Endothelial cell (in vitro differentiated cells): ENCODE measurements at places on chromosomes 1 and 21. TPM values are rescaled to one million over a fixed set of nuclear protein-coding genes. Genes with fewer than 3 reads are reported as not detected.

GRCh38 chr1:6646499-6647148 is 22.0 kb downstream of the THAP3 start:
- peaks cover 5% of the 10 kb centered on the region for H3K27me3 ChIP-seq
- no peaks in the 10 kb centered on the region for H3K4me1 ChIP-seq
- DNase-seq: peak; percentile 12
- no peak overlapping the region for H3K27ac ChIP-seq

GRCh38 chr1:68828013-68828412 is 331.1 kb upstream of the DEPDC1 start:
- H3K4me1 ChIP-seq: no peaks in the 10 kb centered on the region
- peaks cover 6% of the 10 kb centered on the region for H3K36me3 ChIP-seq
- H3K4me3 ChIP-seq: no peak overlapping the region
- no peak for DNase-seq
- no peak overlapping the region for H3K27ac ChIP-seq

GRCh38 chr1:211524521-211524920 is 32.6 kb upstream of the RD3 start:
- peaks cover 8% of the 10 kb centered on the region for H3K27me3 ChIP-seq
- DNase-seq: no peak
- H3K4me1 ChIP-seq: peaks cover 28% of the 10 kb centered on the region
- H3K4me3 ChIP-seq: no peak overlapping the region
- no peak overlapping the region for H3K27ac ChIP-seq
- H3K36me3 ChIP-seq: no peaks in the 10 kb centered on the region

GRCh38 chr1:241012708-241013340 is 344.2 kb downstream of the RGS7 start:
- DNase-seq: no peak
- H3K27me3 ChIP-seq: no peaks in the 10 kb centered on the region
- H3K36me3 ChIP-seq: no peaks in the 10 kb centered on the region
- H3K27ac ChIP-seq: no peak overlapping the region
- no peak overlapping the region for H3K4me3 ChIP-seq
- no peaks in the 10 kb centered on the region for H3K4me1 ChIP-seq

GRCh38 chr1:161200992-161201835 is 953 bp upstream of the NDUFS2 start:
- H3K27me3 ChIP-seq: peaks cover 7% of the 10 kb centered on the region
- H3K4me1 ChIP-seq: peaks cover 71% of the 10 kb centered on the region
- H3K27ac ChIP-seq: peak overlapping the region; percentile 98
- peaks cover 11% of the 10 kb centered on the region for H3K36me3 ChIP-seq

DNA sequence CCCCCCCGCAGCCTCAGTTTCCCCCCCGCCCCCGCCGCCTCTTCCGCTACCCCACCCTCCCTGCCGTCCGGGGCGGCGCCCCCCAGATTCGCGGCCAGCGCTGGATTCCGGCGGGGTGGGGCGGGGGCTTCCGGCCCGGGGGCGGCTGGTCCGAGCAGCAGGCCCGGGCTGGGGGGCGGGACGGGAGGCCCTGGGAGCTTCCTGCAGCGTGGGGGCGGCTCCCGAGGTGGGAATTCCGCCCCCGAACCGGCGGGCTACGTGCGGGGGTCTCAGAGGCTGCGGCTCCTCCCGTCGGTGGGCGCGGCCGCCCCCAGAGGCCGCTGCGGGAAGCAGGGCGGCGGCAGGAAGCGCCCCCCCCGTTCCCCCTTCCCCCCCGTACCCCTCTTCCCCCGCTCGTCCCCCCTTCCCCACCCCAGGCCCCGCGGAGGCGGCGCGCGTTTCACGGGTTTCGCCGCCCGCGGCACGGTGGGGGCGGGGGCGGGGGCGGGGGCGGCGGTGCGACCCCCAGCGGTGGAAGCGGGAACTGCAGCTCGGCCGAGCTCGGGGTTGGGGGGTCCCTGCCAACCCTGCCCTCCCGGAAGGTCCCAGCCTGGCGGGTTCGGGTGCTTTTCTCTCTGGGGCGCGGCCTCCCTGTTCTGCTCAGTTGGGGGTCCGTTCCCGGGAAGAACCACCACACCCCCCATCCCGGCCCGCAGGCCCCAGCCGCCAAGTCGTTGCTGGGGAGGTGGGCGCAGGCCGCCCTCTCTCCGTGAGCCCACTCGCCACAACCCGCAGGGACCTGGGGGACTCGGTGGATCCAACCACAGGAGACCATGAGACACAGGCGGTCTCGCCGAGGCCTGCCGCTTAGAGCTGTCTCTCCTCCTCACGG is 76.3 kb downstream of the MORN1 start:
- no peaks in the 10 kb centered on the region for H3K36me3 ChIP-seq
- no peak overlapping the region for H3K4me3 ChIP-seq
- DNase-seq: peak; percentile 81
- no peaks in the 10 kb centered on the region for H3K4me1 ChIP-seq
- H3K27ac ChIP-seq: no peak overlapping the region

GRCh38 chr1:202186327-202186726 is 7.3 kb upstream of the LGR6 start:
- H3K4me3 ChIP-seq: no peak overlapping the region
- no peaks in the 10 kb centered on the region for H3K4me1 ChIP-seq
- DNase-seq: no peak

The RAB29 gene
- 19.4 TPM for total RNA-seq

The S100A7 gene
- not detected for total RNA-seq

The RSPO1 gene
- total RNA-seq: not detected

The SPEN gene
- total RNA-seq: 33.5 TPM

The GJA5 gene
- 189 TPM for total RNA-seq
